Activated naive CD4-positive, alpha-beta T cell treated with anti-CD3 and anti-CD28 coated beads, Interleukin-2, amount 50 U/mL, for 16 hours (primary cell): ENCODE measurements at places on chromosomes 6 and 20.

DNA sequence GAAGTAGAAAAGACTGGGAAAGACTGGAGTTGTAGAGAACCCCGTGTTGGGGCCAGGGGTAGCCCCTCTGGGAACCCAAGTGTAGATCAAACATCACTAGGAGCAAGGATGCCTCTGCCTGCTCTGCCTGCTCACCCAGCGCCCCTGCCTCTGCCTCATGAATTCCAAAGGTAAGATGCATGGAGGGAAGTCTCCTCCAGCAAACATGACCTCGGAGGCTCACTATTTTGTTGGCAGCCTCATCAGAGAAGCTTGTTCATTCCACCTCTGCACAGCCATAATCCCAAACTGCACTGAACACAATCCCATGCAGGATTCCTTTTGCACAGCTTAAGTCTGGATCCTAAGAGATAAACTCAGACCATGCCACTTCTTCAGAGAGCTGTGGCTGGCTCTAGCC, 4.9 kb downstream of the FRS3 start:
- DNase-seq = no peak

DNA sequence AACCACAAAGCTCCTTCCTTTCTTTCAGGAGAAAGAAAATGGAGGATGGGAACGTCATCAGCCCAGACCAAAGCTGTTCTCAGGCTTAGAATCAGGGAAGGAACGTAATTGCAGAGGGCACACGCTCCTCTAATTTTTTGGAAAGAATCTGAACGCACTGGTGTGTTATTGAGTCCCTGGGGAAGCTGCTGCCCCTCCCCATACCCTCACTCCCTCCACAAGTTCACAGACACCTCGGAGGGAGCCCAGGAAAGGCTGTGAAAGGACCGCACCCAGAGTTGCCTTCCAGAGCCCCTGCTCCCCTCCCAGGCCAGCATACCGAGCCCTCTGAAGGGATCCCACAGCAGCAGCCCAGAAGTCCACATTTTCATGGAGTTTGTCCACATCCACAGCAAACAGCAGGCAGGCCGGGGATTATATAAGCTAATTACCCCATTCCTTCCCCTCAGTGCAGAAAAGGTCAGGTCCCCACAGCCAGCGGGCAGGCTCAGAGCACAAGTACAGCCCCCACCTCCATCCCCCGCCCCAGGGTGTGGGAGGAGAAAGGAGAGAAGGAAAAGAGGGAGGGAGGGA, 53.7 kb downstream of the ANKRD60 start:
- no peak for DNase-seq

DNA sequence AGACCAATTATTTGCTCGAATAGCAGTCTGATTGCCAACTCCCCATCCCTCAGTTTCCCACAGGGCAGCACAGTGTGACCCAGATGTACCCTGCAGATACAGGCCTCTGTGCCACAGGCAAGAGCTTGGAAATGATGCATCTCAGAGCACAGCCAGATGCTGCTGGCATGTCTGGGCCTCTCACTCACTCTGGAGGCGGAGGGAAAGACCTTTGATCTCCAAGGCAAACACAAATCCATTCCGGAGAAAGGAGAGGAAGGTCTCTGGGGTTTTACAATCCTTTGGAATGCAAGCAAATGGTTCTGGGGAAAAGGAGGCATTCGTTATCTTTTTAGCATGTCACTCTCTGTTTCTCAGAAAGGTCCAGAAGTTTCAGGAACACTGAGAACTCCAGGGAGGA, 74.2 kb downstream of the RIOK1 start:
- DNase-seq = no peak

GRCh38 chr20:44054849-44055248, 132.1 kb downstream of the JPH2 start:
- DNase-seq = no peak

GRCh38 chr6:111950661-111951496, 77.6 kb upstream of the FYN start:
- no peak for DNase-seq

DNA sequence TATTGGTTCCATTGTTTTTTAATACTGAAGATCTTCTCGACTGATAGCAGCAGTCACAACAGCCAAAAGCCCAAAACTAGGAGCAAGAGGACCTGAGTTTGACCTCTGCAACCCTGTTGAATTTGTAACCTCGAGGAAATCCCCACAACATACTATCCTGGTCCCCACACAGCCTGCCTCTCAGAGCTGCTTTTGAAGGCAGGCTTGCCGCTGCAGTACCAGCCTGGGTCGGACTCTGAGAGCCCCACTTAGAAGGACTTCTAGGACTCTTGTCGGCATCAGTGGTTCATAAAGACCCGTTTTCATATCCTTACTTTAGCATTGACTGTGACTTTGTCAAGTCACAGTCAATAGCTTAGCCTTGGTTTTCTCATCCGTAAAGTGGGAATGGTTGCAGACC, 49.3 kb downstream of the EBF4 start:
- no peak for DNase-seq

DNA sequence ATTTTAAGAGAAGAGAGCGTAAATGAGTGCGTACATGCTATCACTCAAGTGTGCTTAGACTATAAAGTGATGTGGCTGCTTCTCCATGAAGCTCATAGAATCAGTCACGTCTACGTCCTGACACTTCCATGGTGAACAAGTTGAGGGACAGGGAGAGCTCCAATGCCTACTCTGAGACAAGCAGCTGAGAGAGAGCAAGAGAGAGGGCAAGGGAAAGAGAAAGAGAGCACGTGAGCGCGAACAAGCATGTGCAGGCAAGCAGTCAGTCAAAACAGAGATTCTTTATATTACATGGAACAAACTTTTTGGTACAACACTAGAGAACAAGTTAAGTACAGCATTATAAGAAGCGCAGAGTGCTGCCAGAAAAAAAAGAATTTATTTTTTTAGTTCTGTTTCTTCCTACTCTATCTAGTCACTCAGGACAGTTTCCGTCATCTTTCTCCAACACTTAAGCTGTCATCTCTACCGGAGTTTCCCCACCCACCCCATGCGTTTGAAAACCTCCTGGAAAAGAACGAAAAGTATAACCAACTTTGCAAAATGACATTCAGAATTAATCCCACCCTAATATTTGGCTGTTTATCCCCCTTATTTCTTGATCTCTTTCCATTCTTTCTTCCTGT, 61.8 kb downstream of the EPB41L2 start:
- DNase-seq = no peak
